IPS-NIHi11 (cell line): ENCODE measurements at places on chromosomes 11 and 22.
A peak's percentile ranks its signal among the peaks of the same experiment; 100 is the strongest.

DNA sequence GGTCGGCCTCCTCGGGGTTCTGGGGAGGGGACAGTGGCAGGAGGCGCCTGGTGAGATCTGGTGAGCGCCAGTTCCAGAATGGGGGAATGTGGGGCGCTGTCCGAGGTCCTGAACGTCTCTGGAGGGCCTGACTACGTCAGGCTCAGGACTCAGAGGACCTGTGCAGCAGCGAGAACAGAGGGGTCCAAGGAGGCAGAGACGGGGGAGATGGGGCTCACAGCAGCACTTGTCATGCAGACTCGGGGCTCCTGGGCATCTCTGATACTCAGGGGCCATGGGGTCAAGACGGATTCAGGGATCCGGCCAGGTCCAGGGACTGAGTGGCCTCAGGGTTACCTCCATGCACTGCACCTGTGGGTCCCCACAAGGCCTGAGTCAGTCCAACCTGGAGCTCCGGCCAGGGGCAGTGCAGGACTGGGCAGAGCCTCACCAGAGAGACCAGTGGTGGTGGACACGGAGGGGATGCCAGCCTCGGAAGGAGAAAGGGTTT is 92.2 kb downstream of the BRD1 start:
- DNase-seq: peak; percentile 94

DNA sequence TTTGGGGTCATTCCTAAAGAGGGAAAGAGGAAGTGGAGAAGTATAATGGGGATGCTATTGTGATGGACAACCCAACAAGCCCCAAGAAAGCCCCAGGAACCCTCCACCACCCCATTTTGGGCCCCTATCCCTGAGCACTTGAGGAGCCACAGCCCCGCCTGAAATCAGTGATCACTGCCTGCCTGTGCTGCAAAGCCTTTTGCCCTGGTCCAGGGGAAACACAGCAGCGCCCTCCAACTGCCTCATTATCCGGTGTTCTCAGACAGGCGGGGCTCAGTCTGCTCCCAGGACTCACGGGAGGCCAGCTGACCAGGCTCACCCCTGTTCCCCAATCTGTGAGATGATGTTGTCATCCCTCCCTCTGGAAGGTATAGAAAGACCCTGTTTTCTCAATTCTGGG is 44.7 kb upstream of the TTC12 start:
- no peak for DNase-seq

DNA sequence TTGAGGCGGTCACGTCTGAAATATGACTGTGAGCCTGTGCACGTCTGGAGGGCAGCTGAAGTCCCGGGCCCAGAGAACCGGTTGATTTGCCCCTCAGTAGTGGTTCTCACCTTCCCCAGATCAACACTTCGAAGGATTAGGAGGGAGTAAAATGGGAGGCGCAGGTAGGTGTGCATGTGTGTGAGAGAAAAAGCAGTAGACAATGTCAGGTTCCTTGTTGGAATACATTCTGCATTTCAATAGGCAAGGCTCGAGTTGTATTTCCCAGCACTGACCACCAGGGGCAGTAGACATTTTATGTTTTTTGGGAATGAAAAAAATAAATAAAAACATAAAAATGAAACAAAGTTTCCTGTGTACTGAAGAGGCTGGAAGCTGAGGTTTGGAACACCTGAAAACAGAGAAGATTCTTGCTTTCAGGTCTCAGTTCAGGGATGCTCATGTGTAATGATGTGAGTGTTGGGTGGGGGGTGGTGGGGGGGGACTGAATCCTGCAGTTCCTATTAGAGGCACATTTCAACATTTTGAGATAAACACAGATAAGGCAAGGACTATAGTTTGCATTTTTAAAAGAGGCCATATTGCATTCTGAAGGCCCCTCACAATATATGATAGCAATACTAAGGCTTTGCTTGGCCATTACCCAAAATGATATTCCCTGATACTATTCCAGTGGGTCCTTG is 333.9 kb downstream of the CADM1 start:
- peak; percentile 64 for DNase-seq

DNA sequence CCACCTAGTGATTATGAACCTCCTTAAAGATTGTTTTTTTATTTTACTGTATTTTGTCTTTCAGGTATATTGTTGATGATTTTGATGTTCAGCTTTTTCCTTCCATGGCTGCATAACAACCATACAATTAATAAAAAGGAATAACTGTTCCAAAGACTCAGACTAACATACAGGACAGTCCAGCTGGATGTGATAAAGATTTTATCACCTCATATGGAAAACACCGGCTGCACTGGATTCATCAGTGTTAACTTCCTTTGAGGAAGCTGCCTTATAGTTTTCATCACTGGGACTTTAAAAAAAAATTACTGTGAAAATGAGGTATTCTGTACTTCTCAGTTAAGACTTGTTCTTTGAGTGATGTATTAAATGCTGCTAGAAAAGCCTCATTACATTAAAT is 19.5 kb downstream of the AQP11 start:
- DNase-seq: no peak

- no peak for DNase-seq
Observed at GRCh38 chr22:29885610-29886009, 2.6 kb downstream of the MTMR3 start.

DNA sequence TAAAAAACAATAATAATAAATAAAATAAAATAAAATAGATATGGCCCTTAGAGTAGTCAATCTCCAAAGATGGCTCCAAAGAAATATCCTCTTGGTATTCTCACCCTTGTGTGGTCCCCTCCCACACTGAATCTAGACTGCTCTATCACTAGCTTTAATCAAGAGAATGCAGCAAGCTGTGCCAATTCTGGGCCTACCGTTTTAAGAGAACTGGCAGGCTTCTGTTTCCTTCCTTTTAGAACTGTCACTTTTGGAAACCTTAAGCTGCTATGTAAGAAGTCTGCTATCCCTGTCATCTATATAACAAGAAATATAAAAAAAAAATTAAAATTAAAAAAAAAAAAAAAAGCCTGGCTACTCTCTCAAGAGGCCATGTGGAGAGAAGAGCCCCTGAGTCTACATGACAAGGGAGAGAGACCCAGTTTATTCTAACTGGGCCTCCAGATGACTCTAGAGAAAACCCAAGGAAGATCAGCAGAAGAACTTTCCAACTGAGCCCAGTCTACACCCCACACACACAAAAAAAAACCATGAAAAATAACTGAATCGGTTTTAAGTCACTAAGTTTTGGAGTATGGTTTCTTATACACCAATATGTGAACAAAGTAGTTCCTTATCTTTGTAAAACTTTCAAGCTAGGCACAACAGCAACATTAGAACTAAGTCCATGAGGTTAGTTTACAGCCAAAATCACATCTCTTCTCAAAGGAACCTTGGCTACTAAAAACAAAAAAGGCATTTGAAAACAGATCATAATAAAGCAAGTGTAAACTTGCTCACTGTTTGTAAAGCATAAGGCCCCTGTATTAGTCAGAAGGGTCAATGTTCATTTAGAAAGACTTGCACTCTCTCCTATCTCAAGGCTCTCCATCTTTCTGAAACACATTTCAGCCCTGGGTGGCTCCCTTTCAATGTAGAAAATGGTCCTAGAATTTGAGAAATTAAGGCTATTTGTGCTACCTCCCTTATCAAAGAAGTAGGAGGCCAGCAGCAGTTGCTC is 67.3 kb downstream of the AMBRA1 start:
- DNase-seq: no peak

- no peak for DNase-seq
Observed at GRCh38 chr11:16853266-16853665, 114.8 kb downstream of the C11orf58 start.

DNA sequence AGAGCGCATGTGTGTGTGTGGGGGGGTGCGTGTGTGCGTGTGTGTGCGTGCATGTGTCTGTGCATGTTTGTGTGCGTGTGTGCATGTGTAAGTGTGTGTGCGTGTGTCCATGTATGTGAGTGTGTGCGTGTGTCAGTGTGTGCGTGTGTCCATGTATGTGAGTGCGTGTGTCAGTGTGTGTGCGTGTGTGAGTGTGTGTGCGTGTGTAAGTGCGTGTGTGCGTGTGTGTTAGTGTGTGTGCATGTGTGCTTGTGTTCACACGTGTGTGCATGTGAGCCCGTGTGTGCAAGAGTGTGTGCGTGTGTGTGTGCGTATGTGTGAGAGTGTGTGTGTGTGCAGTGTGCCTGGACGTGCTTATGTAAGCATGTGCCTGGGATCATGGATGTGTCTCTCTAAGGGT is 14.7 kb upstream of the APOL6 start:
- no peak for DNase-seq

DNA sequence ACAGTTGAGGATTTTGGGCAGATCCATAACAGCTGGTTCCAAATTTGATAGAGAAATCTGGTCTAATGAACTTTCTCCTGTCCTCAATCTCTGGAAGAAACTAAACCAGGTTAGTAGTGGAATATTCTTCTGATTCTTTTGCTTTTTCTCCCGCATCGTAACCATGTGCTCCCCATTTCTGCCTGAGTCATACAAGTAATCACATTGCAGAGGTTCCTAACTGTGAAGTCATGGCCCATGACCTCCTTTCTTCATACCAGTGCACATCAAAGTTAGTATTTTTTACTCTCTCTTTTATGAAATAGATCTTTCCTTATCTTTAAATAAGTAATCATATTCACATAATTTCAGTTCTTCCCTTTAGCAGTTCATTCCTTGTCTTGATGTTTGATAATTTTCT is 249.0 kb downstream of the DYNC2H1 start:
- no peak for DNase-seq

DNA sequence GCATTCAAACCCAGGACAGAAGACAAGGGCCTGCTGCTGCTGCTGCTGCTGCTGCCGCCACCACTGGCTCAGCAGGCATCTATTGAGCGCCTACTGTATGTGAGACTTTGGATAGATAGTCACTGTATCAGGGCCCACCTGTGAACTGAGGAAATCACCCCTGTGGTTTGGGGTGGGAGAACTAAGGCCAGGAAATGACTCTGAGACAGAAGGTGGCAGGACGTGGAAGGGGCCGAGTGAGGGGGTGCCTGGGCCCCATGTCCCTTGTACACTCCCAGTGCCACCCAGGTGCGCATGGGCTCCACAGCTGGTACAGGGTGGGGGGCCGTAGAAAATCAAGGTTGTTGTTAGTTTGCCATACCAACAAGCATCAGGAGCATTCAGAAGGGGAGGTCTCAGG is 50.6 kb downstream of the ARHGAP8 start:
- no peak for DNase-seq

GRCh38 chr22:30252411-30253204 is 6.0 kb upstream of the LIF start:
- DNase-seq: no peak

DNA sequence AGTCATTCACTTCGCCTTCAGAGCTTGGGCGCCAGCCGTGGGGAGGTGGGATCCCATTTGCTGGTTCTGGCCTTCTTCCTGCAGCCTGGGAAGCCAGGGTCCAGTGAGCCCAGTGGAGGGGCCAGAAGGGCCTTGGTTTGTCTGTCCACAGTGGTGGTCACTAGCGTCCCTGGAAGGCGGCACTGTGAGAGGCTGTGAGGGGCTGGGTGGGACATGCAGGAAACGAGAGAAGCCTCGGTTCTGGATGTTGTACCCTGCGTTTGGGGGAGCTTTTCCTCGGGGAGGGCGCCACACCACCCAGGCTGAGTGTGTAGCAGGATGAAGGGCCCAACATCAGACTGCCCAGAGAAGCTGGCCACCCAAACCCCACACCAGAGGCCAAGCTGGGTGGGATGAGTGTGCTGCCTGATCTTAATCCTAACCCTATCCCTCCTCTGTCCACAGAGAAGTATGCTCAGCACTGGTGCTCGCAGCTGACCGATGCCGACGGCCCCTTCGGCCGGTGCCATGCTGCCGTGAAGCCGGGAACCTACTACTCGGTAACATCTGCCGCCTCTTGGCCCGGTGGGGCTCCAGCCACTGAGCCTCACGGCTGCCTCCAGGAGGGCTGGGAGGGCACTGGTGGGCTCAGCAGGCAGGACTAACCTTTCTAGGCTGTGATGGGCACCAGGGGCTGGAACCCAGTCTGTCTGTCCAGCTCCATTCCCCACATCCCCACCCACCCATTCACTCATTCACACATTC is 14.4 kb downstream of the MUC5AC start:
- no peak for DNase-seq

GRCh38 chr11:117281159-117281558 is 10.0 kb upstream of the BACE1-AS start:
- DNase-seq: no peak

DNA sequence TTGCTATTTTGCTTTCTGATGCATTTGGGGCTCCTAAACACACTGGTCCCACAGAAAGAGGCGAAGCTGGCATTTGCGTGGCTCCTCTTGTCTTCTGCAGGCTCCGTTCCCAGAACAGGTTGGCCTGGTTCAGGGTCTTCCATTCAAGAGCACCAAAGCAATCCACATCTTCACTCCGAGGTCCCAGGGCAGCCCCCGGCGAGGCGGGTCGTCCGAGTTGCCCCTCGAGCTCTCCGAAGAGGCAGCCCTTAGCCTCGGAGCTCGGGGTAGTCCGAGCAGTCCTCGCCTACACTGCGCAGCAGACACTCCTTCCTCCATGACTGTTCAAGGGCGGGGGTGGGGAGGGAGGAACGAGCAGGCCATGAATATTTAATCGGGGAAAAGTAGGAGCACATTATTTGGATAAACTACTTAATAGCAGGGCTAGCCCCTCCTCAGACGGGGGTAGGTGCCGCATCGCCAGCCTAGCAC is 321.3 kb downstream of the BLID start:
- DNase-seq: no peak

DNA sequence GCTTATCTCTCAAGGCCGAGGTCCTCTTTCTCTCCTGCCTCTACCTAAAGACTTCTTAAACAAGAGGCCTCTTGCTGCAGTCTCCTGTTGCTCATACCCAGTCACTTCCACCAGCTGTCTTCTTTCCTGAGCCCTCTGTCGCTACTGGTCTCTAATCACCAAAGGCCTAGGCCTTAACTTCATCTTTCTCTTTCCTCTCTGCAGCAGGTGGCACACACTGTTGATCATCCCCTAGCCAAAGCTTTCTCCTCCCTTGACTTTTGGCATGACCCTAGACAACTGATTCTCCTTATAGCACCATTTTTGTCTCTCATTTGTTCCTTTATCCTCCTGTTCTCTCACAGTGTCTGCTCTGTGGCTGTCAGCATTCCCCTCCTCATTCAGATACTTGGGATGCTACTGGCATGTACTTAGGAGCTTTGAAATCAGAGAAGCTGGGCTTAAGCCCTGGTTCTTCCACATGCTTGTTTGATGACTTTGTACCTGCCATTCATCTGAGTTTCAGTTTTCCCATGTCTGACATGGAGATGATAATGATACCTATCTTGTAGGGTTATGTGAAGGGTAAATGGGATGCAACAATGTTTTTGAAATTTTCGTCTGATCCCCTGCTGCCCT is 22.4 kb downstream of the ENDOD1 start:
- no peak for DNase-seq
